ENCODE measurements at places on chromosomes 5 and 9. TPM values are rescaled to one million over a fixed set of nuclear protein-coding genes. Genes with fewer than 3 reads are reported as not detected.
A peak's percentile ranks its signal among the peaks of the same experiment; 100 is the strongest.

GRCh38 chr5:121189342-121190305 is 662.1 kb upstream of the FTMT start:
- DNase-seq, result peak; percentile 74

COL23A1 gene
- total RNA-seq, result not detected

DNA sequence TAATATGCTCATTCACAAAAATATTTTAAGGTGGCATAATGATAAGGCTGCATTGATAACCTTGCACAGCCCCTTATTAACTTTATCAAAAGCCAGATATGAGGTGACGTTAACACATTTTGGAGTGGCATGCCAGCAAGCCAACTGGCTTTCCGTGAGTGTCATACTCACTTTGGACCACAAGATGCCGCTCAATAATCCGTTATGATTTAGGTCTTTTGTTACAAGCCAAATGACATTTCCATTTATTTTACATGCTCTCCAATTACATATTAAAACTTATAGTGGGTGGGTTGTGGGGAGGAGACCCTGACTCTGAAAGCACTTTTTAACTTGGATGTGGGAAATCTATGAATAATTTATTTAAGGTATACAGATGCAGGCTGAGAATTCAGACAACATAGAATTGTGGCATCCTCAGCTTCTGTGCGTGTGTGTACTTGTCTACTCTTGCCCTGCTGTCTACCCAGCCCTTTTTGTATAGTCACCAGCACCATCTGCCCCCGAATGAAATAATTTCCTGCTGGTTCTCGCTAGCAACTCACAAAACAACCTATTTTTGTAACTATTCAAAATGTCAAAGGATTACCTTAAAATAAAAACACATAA is 305.1 kb downstream of the PSAT1 start:
- DNase-seq, result peak; percentile 54

ANKRD33B gene
- total RNA-seq, result 7.8 TPM

DNA sequence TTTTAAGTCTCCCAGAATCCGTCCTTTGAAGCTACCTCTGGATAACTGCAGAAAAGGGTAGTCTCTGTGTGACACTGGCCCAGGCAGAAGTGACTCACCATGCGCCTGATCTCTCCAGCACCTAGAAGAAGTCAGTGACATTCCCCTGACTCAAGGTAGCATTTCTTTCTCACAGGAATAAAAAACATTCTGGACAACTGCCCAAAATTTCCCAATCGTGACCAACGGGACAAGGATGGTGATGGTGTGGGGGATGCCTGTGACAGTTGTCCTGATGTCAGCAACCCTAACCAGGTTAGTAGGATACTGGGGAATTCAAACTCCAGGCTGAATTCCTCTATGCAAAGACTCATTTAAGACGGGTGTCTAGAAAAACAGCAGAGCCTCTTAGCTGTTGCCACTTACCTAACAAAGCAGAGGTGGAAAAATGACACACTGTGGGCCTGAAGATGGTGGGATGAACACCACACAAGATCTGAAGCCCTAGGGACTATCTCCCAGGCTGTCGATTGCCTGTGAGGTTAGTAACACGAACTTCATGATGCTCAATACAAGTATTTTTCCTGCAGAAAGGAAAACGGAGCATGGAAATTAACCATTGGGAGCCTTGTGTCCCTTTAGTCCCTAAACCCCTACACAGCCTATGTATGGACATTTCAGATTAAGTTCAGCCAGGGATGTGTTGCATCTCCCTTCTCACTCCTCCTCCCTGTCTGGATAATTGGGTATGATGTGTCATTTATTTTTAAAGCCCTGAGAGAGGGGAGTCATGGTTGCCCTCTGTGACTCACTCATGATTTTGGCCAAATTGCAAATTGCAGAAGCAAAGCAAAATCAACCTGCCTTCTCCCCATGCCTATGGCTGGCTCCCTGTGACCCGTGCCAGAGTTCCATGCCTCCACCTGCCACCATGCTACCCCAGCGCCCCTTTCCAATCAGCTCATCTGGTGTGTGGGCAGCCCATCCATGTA is 37.2 kb downstream of the THBS4 start:
- peak; percentile 1 for DNase-seq

GRCh38 chr5:138636398-138636944 is 61.3 kb upstream of the HSPA9 start:
- DNase-seq, result no peak

DNA sequence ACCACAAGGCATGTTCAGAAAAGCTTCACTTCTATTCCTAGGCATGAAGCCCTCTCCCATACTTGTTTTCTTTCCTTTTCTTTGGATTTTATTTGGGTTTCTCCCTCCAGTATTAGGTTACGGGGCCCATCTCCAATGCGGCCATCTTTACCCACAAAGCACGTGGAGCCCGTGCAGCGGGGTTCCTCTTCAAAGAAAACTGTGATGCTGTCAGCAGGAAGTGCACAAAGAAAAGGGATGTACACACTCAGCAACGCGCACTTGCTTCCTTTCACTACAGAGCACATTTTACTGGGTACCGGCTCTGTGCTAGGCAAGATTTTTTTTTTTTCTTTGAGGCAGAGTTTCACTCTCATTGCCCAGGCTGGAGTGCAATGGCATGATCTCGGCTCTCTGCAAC is 106.6 kb downstream of the COL23A1 start:
- no peak for DNase-seq

DNA sequence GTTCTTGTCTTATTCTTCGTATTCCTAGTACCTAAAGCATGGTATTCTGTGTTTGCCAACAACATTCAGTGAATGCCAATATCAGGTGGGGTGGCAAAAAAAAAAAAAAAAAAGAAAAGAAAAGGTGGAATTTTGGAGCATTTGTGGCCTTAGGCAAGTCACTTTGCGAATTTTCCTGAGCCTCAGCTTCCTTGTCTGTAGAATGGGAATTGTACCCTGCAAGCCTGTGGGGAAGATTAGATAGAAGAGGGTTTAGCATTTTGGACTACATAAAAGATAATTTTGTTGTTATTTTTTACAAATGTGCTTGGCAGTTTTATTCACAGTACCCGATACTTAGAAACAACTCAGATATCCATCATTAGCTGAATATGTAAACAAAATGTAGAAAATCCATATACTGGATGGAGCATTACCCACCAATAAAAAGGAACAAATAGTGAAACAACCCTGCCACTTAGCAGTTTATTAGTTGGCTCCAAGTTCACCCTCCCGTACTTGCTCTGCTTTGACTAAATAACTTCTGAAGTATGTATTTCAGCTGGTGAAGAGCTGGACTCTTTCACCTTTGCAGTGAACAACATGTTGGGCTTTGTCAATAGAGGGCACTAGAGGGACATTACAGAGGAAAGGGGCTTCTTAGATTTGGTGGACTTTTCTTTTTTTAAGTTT is 13.6 kb downstream of the UBE2D2 start:
- peak; percentile 60 for DNase-seq

CDX1 gene
- 0.33 TPM for total RNA-seq

IQGAP2 gene
- 7.9 TPM for total RNA-seq

DNA sequence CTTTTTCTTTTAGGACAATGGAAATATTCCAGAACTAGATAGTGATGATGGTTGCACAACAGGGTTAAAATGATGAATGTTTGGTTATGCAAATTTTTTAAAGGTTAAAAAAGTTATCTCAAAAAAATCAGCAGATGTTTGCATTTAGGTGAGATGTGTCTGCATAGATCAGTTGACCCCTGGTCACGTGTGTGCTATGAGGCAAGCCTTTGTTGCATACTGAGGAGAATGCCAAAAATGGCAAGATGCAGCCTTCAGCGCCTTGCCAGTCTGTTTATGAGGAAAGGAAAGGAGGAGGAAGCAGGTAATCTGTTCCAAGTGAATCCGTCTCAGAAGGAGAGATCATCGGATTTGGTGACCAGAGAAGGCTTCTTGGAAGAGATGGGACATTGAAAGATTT is 11.9 kb downstream of the MEGF10 start:
- DNase-seq, result no peak

- no peak for DNase-seq
These were observed 398.3 kb downstream of the ANXA1 start for GRCh38 chr9:73549991-73550390.

LHX3 gene
- not detected for total RNA-seq

SLC6A7 gene
- total RNA-seq, result not detected

- peak; percentile 63 for DNase-seq
These were observed 1172.5 kb downstream of the CDH12 start for GRCh38 chr5:21680641-21681040.

Measured in fibroblast of lung (primary cell).